ENCODE measurements at places on chromosomes 7 and 10.

DNA sequence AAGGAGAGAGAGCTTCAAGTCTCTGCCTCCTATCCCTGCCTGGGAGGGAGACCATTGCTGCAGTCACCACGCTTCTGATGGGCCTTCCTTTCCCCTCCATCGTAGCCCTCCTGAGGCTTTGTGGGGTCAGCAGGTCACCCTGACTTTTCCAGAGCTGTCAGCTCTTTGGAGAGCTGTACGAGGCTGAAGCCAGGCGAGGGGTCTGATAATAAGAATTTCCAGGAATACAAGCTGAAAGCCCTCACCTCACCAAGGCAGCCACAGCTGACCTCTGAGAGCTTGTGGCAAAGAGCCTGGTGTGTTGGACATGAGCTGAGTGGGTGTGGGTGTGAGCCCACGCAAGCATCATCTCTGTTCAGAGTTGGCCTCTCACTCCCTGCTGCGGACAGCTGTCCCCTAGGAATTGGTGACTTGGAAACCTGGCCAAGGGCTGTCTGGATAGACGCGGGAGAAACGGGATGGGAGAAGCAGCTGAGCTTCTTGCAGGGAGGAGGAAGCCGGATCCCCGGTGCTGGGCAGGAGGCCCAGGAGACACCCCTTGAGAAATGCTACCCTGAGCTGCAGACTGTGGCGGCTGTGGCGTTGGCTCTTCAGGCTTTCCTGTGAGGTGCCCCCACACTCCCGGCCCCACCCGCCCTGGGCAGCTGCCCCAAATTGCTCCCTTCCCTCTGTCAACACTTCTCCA, 122.1 kb upstream of the BTBD16 start:
- no peaks in the 10 kb centered on the region for H3K27me3 ChIP-seq
- no peaks in the 10 kb centered on the region for H3K36me3 ChIP-seq
- peaks cover 32% of the 10 kb centered on the region for H3K4me1 ChIP-seq
- peak overlapping the region; percentile 97 for H3K27ac ChIP-seq

DNA sequence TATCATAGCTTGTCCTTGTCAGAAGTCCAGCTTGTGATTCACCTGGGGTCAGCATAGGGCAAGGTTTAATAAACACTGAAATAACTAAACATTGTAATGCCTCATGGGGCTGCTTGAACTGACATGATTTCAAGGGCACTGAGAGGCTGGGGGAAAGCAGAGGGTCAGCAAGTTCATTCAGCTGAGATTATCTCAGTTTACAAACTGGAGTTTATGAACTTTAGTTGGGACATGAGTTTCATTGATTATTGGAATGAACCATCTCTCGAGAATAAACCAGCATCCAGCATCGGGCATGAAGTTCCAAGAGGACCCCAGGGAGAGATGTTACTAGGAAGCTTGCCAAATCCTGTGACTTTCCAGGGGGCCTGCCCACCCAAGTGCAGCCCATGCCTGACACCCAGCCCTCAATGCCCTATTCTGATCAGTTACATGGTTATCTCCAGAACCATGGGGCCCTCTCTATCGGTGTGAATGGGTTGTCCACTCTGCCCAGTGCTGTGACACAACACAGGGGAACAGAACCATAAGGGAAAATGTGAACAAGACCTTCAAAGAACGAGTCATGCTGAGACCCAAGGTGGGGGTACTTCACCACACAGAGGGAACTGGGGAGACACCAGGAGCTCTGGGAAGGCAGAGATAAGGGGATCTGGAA, 7.9 kb upstream of the CYP3A7 start:
- no peak for DNase-seq
- H3K4me1 ChIP-seq = no peaks in the 10 kb centered on the region
- no peaks in the 10 kb centered on the region for H3K27me3 ChIP-seq

DNA sequence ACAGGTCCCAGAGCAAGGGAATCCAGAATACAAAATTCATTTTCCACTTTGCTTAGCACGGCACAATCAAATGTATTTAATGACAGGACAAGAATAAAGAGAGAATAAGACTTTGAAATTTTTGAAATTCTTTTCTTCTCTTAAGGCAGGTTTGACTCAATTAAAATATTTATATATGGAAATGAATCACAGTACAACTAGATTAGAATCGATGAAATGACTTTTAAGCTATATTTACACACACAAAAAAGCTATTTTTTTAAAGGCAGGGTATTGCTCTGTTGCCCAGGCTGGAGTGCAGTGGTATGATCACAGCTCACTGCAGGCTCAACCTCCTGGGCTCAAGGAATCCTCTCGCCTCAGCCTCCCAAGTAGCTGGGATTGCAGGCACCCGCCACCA, 265.4 kb upstream of the SLC26A5 start:
- H3K36me3 ChIP-seq = no peaks in the 10 kb centered on the region
- no peak for DNase-seq
- no peaks in the 10 kb centered on the region for H3K4me1 ChIP-seq
- no peak overlapping the region for H3K4me3 ChIP-seq

DNA sequence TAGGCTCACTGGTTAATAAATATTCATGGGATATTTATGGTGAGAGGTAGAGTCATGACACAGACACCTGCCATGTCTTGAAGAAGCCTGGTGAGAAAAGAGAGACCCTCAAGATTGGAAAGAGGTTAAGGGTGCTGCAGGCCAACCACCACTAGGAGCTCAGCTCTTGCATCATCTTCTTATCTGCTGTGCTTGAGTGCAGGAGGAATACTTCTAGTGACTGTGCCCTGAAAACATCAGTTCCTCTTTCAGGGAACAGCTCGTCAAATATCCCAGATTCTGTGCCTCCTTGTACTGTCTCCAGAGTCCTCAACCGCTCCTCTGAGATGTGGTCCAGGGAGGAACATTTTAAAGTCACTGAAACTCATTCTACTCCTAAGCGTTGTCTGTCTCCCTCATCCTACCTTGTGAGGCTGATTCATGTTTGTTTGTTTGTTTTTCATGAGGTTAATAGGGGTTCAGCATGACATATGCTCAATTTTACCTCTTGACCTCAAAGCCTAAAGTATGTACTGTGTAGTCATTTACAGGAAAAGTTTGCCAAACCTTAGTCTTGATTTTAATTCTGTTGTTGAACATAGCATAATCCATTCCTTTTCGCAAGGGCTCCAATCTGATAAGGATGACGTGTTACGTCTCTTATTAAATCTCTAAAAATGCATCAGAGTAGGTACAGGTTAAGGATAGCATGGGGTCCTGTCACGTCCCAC, 293.1 kb downstream of the C7orf25 start:
- H3K36me3 ChIP-seq = no peaks in the 10 kb centered on the region
- H3K4me3 ChIP-seq = no peak overlapping the region
- DNase-seq = no peak

DNA sequence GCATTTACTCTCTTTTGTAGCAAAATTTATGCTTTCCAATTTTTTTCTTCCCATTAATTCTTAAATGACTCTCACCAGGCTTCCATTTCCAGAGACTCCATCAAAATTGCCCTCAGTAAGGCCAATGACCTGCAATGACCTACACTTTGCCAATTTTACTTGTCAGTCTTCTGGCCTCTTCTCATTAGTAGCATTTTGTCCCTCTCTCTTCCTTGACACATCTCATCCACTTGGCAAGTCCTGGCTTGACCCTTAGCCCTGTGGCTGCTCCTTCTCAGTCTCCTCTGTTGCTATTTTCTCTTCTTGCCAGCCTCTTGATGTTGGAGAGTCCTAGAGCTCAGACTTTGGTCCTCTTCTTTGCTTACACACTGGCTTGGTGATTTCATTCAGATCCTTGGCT, 166.1 kb upstream of the MTPN start:
- no peaks in the 10 kb centered on the region for H3K27me3 ChIP-seq
- no peaks in the 10 kb centered on the region for H3K4me1 ChIP-seq
- no peak for DNase-seq
- no peaks in the 10 kb centered on the region for H3K36me3 ChIP-seq
- no peak overlapping the region for H3K4me3 ChIP-seq

GRCh38 chr10:74934100-74934812, 107.9 kb downstream of the KAT6B start:
- no peak for DNase-seq
- H3K36me3 ChIP-seq = no peaks in the 10 kb centered on the region
- peaks cover 33% of the 10 kb centered on the region for H3K4me1 ChIP-seq
- H3K27ac ChIP-seq = no peak overlapping the region

DNA sequence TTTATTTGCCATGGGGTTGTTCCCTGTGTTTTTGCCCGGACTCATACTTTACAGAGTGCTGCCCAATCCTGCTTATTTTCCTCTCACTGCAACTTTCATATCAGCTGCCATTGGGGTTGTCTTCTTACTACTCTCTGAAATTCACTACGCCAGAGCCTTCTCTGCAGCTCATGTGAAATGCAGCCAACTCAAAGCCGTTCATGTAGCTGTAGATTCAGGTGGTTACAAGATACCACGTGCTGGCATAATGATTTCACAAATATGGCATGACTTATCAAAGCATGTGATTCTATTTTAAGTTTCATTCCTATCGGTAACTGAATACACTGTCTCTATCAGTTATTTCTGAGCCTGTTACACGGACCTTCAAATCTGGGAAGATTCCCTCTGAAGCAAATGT, 130.3 kb upstream of the WNT16 start:
- no peak overlapping the region for H3K4me3 ChIP-seq
- DNase-seq = no peak
- no peaks in the 10 kb centered on the region for H3K27me3 ChIP-seq
- H3K27ac ChIP-seq = no peak overlapping the region

GRCh38 chr7:148699024-148699781, 500 bp downstream of the CUL1 start:
- peak overlapping the region; percentile 92 for H3K4me3 ChIP-seq

Data from thyroid gland (tissue), 4 donors.